ENCODE measurements at places on chromosomes 3 and 15. TPM values are rescaled to one million over a fixed set of nuclear protein-coding genes. Genes with fewer than 3 reads are reported as not detected.

ITGB5 gene
- 286 TPM for total RNA-seq

GRCh38 chr15:59111251-59111650 lies 6.3 kb downstream of the CCNB2 start:
- DNase-seq, result no peak

- DNase-seq, result peak; percentile 41
Observed at GRCh38 chr15:33448961-33449606, 138.3 kb downstream of the RYR3 start.

PPP1R14D gene
- 1.3 TPM for total RNA-seq
